HTR-8/SVneo (cell line): ENCODE measurements at places on chromosomes 3 and 15.

GRCh38 chr3:54670201-54671000 lies 257.5 kb downstream of the LRTM1 start:
- DNase-seq: no peak

GRCh38 chr15:79872358-79873017 lies 24.3 kb downstream of the MTHFS start:
- DNase-seq: no peak

DNA sequence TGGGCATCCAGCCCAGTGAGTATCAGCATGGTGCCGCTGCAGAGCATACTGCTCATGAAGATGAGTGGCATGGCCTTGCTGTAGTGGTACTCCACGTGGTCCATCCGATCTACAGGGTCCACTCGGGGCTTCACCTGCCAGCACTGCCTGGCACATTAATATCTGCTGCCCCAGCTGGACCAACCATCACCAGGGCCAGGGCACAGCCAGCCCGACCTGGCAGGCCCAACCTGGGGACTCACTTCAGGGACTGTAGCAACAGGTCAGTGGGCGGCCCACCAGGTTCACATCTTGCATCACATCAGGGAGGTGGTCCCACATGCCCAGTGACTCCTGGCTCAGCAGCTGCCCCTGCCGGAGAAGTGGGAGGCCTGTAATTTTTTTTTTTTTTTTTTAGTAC lies 48.1 kb downstream of the CDIN1 start:
- no peak for DNase-seq

- no peak for DNase-seq
These were observed 46.6 kb downstream of the CRYGS start for GRCh38 chr3:186497608-186498007.

GRCh38 chr3:114827495-114827894 lies 319.6 kb downstream of the ZBTB20 start:
- DNase-seq: no peak

- peak; percentile 12 for DNase-seq
These were observed 33.2 kb upstream of the GOLGA8B start for GRCh38 chr15:34616613-34617012.

- DNase-seq: no peak
These were observed 285.0 kb downstream of the THSD4 start for GRCh38 chr15:71400294-71400693.

- no peak for DNase-seq
These were observed 5.0 kb upstream of the KPNA1 start for GRCh38 chr3:122519693-122520092.

GRCh38 chr3:14471690-14472089 lies 68.5 kb downstream of the GRIP2 start:
- DNase-seq: no peak

GRCh38 chr3:16401273-16401672 lies 112.2 kb downstream of the RFTN1 start:
- DNase-seq: no peak

DNA sequence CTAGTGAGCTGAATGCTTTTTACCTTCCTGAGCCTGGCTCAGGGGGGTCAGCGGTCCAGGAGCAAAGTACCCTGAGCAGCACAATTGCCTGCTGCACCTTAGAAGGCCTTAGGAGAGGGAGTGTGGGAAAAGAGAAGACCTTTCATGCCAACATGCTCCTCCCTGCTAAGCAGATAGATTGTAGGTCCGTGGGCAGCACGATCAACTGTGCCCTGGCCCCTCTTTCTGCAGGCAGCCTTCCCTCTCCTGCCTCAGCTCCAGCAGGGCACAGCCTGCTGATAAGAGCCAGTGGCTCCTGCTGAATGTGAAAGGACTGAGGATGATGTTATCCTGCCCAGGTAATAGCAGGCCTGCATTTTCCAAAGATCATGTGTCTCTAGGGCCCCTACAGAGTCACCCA lies 4.1 kb downstream of the CORO2B start:
- no peak for DNase-seq

DNA sequence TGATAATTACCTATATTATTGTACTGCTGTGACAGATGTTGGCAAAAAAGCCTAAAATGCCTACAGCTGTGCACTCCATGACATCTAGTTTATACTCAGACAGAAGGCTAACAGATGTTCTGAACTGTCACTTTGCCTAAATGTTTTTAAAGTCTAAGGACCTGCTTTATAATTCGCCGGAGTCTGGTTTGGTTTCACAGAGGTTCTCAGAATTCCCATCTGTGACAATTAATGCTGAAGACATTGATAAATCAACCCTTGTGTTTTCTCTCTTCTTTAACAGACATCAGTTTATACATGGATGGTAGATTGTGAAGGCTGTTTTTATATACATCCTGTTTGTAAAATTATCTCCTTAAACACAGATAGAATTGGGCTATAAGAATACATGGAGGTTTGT lies 19.8 kb upstream of the SOX2 start:
- DNase-seq: no peak

GRCh38 chr15:52440414-52440813 lies 88.3 kb downstream of the MYO5A start:
- DNase-seq: peak; percentile 21

- no peak for DNase-seq
These were observed 481.2 kb upstream of the WNT5A start for GRCh38 chr3:55968331-55968730.

- peak; percentile 5 for DNase-seq
These were observed 620.3 kb upstream of the AGTR1 start for GRCh38 chr3:148077318-148077923.

GRCh38 chr3:194142156-194142910 lies 6.4 kb downstream of the HES1 start:
- DNase-seq: no peak

DNA sequence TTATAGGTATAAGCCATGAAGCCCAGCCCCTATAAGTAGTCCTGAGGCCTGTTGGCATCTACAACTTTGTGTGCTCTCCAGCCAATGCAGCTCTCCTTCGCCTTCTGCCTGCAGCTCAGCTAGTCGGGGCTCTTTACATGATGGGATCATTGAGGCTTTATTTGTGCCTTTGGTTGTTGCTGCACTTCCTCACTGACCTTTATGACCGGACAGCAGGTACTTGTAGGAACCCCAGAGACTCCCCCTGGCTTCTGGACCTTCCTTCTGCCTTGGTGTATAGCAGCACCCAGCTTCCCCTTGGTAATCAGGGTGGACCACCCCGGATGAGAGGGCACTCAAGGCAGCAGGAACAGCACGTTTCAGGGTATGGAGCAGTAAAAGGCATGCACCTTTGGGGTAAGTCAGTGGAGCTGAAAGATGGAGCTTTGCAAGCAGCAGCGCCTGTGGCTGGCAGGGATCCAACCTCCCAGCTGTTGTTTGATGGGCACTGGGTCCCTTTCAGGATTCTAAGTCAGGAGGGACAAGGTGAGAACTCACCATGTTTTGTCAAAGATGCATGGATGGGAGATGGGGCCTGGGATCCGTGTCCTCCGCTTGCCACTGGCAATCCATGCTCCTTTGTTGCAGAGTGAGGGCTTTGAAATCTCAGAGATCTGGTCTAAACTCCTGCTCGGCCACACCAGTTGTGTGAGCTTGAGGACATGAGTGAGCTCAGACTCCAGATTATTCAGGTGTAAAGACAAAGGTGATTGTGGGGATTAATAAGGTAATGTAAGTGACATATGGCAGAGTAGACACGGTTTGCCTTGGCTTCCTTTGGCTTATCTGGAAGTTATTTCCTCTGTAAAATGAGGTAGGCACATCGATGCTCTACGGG lies 65.1 kb upstream of the KLF13 start:
- DNase-seq: no peak

GRCh38 chr3:52225452-52226228 lies at the start of gene TLR9:
Gene TLR9, minus strand, starts transcription at chr3:52225645. Its CDS starts 116 bp downstream, at chr3:52225529.
- DNase-seq: no peak

GRCh38 chr15:77557564-77557963 lies 75.1 kb downstream of the LINGO1 start:
- DNase-seq: no peak

GRCh38 chr3:116586285-116586944 lies 123.2 kb upstream of the TUSC7 start:
- DNase-seq: no peak

DNA sequence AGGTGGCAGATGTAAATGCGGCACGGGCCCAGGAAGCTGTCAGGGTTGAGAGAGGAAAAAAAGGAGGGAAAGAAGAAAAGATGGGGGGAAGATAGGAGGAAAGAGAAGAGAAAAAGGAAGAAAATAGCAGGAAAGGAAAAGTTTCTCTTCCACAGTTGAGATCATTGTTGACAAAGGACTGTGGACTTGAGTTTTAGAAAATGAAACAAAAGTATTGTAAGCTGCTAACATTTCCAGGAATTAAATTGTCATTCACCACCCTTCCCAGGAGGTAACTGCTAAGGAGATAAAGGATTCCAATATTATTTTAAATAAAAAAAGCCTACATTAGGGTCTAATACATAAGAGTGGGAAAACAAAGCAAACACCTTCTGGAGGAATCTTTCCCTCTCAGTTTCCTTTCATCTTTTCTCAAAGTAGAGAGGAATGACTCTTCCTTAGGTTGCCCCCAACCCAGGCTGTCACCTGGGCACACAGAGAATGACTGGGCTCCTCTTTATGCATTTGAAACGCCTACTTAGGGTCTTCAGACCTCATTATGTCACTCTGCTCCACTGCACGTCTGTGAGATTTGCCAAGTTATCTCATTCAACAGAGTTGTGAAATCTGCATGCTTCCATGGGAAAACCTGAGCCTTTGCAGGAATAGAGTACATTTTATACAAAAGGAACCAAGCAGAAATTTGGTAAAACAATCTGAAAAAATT lies 194.0 kb downstream of the TNIK start:
- DNase-seq: no peak
